ENCODE measurements at places on chromosomes 13 and 19.
A peak's percentile ranks its signal among the peaks of the same experiment; 100 is the strongest.

- no peak for DNase-seq
These were observed 42.5 kb downstream of the ARHGEF18 start for GRCh38 chr19:7391218-7391670.

GRCh38 chr13:111561091-111561781 is 240.8 kb downstream of the TEX29 start:
- no peak for DNase-seq

DNA sequence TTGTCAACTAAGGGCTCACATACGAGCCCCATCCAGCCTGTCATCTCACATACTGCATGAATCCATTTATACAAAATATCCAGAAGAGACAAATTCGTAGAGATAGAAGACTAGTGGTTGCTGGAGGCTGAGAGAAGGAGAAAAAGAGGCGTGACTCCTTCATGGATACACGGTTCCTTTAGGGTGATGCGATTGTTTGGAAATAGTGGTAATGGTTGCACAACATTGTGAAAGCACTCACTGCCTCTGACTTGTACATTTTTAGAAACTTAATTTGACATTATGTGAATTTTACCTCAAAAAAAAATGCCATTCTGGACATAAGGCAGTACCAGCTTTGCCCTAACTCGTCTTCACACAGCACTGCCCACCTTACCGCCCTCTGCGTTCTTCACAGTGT is 27.3 kb downstream of the IGFL1 start:
- no peak for DNase-seq

GRCh38 chr13:78078168-78078567 is 159.5 kb upstream of the EDNRB start:
- no peak for DNase-seq

GRCh38 chr19:35879770-35880317 is 11.5 kb downstream of the APLP1 start:
- DNase-seq: peak; percentile 72

GRCh38 chr19:30064771-30065494 is 122.9 kb downstream of the URI1 start:
- DNase-seq: no peak

GRCh38 chr19:20254121-20254520 is 87.1 kb downstream of the ZNF486 start:
- DNase-seq: no peak

DNA sequence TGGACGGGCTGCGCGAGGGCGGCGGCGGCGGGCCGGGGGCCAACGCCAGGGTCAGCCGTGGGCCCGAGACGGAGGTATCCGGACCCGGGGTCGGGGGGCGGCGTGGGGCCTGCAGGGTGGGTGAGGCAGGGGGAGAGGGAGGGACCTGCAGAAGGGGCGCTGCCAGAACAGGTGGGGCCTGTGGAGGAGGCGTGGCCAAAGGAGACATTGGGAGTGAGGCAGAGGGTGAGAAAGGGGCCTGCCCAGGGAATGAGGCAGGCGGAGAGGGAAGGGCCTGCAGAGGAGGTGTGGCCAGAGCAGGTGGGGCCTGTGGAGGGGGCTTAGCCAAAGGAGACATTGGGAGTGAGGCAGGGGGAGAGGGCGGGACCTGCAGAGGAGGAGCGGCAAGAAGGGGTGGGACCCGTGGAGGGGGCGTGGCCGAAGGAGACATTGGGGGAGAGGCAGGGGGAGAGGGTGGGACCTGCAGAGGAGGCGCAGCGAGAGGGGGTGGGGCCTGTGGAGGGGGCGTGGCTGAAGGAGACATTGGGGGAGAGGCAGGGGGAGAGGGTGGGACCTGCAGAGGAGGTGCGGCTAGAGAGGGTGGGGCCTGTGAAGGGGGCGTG is 4.2 kb downstream of the PRR36 start:
- no peak for DNase-seq

- no peak for DNase-seq
These were observed 32.8 kb downstream of the ATP12A start for GRCh38 chr13:24713022-24713421.

DNA sequence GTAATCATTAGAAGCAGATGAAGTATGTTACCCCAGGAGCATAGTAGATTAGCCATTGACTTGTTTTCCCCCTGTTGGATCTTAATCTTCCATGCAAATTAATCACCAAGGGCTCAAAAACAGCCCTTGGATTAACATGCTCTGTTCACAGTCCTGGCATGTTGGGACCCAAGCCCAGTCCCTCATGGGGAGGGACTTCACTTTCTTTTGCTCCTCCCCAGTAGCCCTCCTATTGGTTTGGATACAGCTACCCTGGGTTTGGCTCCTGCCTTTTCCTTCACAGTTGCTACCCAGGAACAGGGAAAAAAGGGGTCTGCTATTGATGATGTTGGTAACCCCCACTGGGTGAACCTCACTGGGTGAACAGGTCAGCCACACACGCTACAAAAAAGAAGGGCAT is 16.9 kb upstream of the PARP4 start:
- no peak for DNase-seq

- DNase-seq: no peak
These were observed 488.4 kb downstream of the KLF5 start for GRCh38 chr13:73547239-73547638.

DNA sequence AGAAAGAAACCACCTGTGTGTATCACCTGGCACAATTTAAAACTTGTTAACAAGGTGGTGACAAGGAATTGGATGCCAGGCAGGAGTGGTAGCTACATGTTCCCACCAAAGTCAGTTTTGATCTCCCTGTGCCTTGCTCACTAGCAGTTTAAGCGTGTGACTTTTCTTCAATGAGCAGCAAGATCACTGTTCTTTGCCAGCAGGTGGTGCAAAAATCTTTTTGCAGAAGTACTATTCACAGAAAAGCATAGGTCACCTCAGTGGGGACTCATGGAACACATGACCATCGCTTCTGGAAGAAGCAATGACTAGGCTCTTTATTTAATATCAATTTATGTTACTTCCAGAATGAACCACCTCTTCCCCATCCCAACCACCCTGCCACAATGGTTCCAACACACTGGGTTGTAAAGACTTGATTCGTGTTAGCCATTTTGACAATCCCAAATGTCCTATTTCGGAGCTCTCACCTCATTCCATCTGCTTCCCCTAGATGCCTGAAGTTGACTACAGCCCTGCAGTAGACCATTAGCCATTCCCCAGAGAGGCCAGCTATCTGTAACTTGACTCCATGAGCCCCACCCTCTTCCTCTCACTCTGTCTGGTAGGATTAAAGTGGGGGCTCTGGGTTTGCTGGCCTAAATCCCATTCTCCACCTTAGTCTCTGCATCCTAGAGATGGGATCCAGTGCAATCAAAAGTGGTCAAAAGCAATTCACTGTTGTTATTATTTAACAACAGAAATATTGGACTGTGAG is 59.1 kb upstream of the TNFRSF19 start:
- DNase-seq: no peak

DNA sequence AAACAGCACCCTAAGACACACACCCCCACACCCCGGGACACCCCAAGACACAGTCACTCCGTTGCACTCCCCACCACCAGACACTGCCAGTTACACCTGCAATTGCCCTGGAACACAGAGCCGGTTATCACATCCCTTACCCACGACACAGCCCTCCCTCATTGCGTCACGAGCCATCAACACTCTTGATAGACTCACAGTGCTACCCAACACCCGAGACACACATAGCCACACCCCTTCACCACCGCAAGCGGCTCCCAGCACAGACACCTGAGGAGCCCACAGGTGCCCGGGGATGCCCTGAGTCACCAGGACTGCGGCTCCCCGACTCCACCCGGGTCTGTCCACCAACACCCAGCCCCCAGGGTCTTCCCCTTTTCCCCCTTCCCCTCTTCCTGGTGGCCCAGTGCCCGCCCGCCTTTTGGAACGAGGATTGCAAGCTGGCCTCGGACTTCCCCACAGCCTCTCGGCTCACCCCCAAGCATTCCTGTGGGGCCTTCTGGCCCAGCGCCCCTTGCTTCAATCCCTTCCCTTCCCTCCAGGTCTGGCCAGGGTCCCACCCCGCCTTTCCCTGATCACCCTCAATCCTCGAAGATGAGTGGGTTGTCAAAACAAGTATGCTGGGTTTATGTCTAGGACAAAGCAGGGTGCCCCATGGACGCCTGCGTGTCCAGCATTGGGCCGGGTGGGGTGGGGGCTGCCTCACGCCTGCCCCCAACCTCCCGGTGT is 1.7 kb upstream of the PTGER1 start:
- DNase-seq: no peak

DNA sequence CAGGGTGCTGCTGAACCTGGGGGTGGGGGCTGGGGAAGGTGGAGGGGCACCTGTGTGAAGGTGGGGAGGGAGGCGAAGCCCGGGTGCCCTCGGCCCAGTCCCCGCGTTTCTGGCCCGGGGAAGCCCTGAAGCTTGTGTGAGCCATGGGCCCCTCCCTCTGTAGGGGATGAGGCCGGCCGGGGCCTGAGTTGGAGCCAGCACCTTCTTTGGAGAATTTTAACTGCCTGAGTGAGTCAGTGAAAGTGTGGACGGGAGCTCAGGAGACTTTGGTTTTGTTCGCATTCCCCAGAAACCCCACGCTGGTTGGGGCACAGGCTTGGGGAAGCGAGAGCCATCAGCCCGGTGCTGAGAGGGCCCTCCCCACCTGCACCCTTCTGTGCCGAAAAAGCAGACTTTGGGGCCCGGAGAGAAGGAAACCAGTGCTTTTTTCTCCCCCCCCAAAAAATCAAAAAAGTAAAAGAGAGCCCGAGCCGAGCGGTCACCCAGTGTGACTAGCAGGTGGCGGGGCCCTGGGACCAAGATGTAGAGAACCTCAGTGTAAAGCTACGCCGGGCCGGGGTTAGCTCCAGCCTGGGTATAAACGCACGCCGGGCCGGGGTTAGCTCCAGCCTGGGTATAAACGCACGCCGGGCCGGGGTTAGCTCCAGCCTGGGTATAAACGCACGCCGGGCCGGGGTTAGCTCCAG is 45.1 kb downstream of the TMEM255B start:
- no peak for DNase-seq

DNA sequence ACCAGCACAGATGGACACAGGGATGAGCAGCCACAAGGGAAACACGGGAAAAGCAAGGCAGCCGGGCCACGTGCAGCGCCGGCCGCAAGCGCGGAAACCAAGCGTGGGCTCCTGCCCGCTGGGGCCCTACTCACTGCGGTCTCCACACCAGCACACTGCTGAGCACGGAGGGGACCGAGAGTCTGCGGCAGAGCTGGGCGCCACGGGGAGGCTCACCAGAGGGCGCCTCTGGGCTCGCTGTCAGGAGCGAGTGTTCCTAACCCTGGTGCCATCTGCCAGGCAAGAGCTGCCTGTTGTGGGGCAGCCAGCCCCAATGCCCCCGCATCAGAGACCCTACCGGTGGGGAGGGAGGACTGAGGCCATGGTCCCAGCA is 26.5 kb downstream of the MPND start:
- DNase-seq: no peak

GRCh38 chr19:47322058-47322457 is 9.9 kb upstream of the C5AR2 start:
- DNase-seq: no peak

DNA sequence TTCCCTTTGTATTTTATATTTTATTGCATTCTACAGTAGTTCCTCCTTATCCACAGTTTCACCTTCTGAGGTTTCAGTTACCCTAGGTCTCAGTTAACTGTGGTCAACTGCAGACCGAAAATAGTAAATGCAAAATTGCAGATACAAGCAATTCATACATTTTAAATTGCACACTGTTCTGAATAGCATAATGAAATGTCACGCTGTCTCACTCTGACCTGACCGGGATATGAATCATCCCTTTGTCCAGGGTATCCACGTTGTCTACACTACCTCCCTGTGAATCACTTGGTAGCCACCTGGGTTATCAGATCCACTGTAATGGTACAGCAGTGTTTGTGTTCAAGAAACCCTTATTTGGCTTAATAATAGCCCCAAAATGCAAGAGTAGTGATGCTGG is 325.0 kb downstream of the DNAJC15 start:
- DNase-seq: no peak

- no peak for DNase-seq
These were observed 471.0 kb downstream of the COG6 start for GRCh38 chr13:40126306-40127085.

- no peak for DNase-seq
These were observed 18.1 kb downstream of the ESD start for GRCh38 chr13:46778890-46779289.

- no peak for DNase-seq
These were observed 4.2 kb upstream of the SPC24 start for GRCh38 chr19:11159598-11160439.

- no peak for DNase-seq
These were observed 57.1 kb downstream of the KL start for GRCh38 chr13:33073338-33073737.

- no peak for DNase-seq
These were observed 62.7 kb upstream of the MYCBP2 start for GRCh38 chr13:77389625-77390000.

DNA sequence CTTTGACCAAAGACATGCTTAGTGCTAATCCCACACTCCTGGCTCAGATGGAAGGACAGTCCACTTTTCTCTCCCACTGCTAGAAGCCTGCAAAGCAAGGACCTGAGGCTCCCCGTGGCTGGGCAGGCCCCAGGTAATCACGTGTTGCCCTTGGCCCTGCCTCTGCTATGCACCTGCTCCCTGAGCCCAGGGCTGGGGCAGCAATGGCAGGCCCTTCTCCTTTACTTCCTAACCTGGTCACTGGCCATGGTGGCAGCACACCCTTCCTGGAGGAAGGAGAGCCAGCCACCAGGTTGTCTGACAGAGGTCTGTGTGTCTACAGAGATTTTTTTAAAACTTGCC is 27.9 kb upstream of the ZNF492 start:
- DNase-seq: no peak

DNA sequence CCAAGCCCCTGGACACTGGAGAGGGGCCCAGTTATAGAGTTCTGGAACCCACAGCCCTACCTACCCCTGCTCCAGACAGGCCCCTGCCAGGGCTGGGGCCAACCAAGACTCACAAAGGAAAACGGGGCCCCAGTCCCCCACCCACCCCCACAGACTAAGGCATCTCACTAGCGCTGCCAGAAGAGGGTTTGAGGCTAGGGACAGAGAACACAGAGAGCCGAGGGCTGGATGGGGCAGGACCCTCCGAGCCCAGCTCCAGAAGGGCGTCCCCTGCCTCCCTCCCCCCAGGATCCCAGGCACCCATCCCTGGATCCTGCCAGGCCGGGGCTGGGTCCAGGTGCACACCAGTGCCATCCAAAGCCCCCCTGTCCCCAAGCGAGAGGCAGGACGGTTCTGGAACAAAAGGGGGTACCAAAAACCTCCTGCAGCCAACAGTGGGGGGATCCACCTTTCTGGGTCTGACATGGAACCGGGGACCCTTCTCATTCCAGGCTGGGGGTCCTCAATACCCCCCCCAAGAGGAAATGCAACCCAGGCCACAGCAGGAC is 4.4 kb upstream of the REXO1 start:
- no peak for DNase-seq

DNA sequence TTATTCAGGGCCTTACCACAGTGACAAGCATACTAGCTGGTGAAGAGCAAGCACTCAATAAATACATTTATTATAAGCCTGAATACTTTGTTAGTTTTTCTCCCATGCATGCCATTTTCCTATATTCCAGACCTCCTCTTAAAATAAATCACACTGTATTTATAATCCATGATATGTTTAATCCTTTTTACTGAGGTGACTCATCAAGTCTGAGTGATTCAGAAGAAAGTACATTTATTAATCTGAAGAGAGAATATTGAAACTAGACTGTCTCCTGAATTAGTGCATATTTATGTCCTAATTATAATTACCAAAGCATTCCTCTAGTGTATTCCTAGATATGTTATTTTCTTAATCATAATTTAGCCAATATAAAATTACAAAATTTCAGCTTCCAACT is 323.3 kb downstream of the NALCN start:
- no peak for DNase-seq
